Stomach (tissue), 19 donors: ENCODE measurements at places on chromosomes 2 and 18. TPM values are rescaled to one million over a fixed set of nuclear protein-coding genes. Genes with fewer than 3 reads are reported as not detected.

DNA sequence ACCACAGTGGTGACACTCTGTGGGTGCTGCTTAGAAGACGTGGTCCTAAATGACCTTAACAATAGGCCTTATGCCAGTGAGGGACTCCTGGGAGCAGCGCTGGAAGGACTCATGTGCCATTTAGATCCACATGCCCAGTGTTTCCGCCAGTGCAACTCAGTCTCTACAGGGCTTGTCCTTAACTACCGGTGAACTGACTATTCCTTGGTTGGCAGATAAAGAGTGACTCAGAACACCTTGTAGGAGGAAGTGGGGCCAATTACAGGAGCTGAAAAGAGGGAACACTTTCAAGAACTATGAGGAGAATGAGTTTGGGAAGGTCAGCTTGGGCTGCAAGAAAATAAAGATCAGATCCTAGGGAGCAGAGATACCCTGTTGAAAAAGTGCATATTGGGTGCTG, 1.8 kb upstream of the CDK5R2 start:
- no peak for DNase-seq

GRCh38 chr2:58756336-58756735, 515.2 kb upstream of the FANCL start:
- DNase-seq = peak; percentile 7

GRCh38 chr2:240245184-240245583, 104.7 kb upstream of the OTOS start:
- DNase-seq = no peak

GRCh38 chr2:213274143-213274542, 10.1 kb upstream of the SPAG16 start:
- no peak for DNase-seq

- DNase-seq = no peak
Observed at GRCh38 chr18:59359576-59359952, 499 bp upstream of the LMAN1 start.

DNA sequence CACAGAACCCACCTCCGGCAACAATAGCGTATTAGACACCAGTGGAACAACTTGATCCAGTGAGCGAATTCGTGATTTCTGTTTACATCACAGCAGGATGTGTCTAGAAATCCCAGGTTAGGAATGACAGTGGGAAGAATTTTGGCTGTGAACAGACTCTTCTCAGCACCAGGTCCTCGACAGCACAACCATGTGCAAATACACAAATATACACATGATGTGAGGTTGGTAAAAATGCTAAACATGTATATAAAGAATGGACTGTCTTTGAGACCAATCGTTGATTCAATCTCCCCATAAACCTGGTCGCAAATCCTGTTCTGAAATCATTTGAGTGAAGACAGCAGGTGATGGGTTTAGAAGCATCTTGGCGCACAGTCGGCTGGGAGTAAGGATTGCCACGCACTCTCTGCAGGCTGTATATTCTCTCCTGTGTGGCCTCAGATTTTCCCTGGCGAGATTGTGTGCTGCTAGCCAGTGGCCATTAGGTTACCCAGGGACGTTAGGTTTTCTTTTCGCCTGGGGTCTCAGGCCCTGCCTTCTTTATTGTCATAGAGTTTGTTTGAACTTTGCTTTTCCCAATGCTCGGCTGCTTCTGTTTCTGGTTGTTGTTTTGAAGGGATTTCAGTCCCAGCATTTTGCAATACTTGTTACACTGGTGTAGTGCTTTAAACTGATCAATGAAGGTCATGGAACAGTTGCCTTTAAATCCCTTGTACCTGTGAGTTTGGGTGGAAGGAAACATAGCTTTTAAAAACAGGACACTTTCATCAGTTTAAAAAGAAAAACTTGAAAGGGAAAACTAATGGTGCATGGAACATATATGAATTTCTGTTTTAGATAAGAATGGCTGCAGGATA, 147.3 kb downstream of the ALPK2 start:
- no peak for DNase-seq

DNA sequence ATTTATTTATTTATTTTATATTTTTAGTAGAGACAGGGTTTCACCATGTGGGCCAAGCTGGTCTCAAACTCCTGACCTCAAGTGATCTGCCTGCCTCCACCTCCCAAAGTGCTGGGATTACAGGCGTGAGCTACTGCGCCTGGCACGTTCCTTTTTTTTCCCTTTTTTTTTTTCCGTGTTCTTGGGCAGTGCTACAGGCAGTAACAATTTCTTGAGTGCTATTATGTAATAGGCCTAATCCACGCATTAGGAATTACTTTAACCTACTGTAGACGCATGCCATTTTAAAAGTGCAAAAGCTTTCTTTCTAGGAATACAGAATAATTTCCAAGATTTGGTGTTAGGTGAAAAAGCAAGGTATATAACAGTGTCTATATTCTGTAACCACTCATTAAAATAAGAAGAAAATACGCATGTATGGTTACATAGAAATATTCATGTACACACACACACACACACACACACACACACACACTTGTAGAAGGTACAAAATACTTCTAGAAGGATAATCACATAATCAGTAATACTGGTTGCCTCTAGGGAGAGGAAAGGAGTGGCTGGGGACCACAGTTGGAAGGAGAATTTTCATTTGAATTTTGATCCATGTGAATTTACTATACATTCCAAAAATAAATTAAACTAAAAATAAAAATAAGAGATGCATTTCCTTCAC, 92.3 kb downstream of the METTL8 start:
- DNase-seq = no peak

DNA sequence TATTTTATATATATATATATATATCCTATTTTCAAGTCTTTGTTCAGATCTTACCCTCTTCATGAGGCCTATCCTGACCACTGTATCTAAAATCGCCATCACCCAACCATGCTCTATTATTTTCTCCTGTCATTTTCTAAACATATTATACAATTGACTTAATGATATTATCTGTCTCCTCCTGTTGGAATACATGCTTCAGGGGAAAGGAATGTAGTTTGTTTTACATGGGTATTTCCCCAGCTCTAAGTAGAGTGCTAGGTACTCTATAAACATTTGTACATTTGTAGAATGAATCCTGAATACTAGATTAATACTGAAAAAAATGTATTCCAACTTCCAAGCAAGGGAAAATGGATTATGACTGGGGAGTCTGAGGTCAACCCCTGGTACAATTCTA, 26.2 kb downstream of the TTC21B start:
- DNase-seq = no peak

GRCh38 chr2:236932831-236933361, 152.8 kb upstream of the COPS8 start:
- DNase-seq = no peak

DNA sequence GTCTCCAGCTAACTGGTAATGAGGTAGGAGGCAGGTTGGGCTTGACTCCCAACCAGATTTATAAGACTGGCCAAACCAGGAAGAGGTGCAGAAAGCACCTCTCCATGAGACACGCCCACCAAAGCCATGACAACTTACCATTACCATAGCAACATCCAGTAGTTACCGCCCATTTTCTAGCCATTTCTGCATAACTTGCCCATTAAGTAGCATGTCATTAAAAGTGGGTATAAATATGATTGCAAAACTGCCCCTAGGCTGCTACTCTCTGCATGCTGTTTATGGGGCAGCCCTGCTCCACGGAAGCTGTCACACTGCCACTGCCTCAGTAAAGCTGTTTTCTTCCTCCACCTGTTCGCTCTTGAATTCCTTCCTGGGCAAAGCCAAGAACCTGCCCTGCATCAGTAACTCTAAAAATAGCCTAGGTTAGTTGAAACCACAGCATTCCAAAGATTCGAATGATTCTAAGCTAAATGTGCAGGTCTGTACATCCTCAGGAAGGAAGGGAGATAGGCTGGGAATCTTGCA, 131.9 kb downstream of the ATL2 start:
- DNase-seq = no peak

DNA sequence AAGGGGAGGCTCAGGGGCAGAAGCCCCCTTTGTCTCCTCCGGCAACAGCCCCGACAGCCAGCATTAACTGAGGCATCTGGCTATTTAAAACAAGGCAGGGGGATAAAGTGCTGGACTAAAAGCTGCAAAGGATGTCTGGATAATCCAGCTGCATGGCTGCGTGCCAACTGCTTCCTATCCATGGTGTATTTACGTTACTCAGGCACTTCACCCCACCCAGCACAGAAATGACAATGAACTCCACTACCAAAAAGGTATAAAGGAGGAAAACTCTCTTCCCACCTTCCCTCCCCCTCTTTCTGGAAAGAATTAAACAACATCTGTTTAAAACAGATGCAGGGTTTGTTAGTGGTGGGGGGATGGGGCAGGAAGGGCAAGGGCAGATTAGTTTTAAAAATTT, 82.5 kb downstream of the SPRED2 start:
- DNase-seq = peak; percentile 69

- DNase-seq = no peak
Observed at GRCh38 chr2:148493822-148494563, 150.6 kb upstream of the EPC2 start.

GRCh38 chr2:11527001-11527400, 6.8 kb upstream of the GREB1 start:
- DNase-seq = no peak

GRCh38 chr2:231373184-231373583, 22.3 kb upstream of the B3GNT7 start:
- DNase-seq = no peak

GRCh38 chr2:159640176-159640575, 23.8 kb upstream of the BAZ2B start:
- no peak for DNase-seq

The HOXD12 gene
- total RNA-seq = not detected

The TUBA3D gene
- total RNA-seq = not detected

The UPP2 gene
- not detected for total RNA-seq

The TGFA gene
- total RNA-seq = 14.2 TPM

The SDC1 gene
- 21.0 TPM for total RNA-seq

The AMER3 gene
- total RNA-seq = not detected
